ENCODE measurements at places on chromosomes 7 and 10. TPM values are rescaled to one million over a fixed set of nuclear protein-coding genes. Genes with fewer than 3 reads are reported as not detected.

- no peak overlapping the region for H3K4me3 ChIP-seq
- H3K4me1 ChIP-seq = no peaks in the 10 kb centered on the region
- DNase-seq = no peak
- no peaks in the 10 kb centered on the region for H3K27me3 ChIP-seq
- no peak overlapping the region for H3K27ac ChIP-seq
Observed at GRCh38 chr7:84536271-84536870, 341.8 kb upstream of the SEMA3A start.

DNA sequence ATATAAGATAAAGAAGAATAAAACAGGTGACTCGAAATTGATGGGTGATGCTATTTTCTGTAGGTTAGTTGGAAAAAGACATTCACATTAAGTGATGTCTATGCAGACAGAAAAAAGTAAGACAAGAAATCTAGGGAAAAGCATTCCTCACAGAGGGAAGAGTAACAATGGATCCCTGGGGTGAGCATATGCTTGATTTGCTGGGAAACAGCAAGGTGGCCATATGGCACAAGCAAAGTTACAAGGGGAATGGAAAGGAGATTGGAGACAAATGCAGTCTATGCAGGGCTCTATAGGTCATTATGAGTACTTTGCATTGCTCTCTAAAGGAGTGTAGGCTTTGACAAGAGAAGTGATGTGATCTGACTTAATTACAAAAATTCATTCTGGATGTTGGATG lies 90.9 kb upstream of the ZNF804B start:
- H3K27me3 ChIP-seq = no peaks in the 10 kb centered on the region
- no peak overlapping the region for H3K27ac ChIP-seq
- no peak overlapping the region for H3K4me3 ChIP-seq
- no peak for DNase-seq
- H3K4me1 ChIP-seq = peaks cover 6% of the 10 kb centered on the region
- H3K36me3 ChIP-seq = no peaks in the 10 kb centered on the region

DNA sequence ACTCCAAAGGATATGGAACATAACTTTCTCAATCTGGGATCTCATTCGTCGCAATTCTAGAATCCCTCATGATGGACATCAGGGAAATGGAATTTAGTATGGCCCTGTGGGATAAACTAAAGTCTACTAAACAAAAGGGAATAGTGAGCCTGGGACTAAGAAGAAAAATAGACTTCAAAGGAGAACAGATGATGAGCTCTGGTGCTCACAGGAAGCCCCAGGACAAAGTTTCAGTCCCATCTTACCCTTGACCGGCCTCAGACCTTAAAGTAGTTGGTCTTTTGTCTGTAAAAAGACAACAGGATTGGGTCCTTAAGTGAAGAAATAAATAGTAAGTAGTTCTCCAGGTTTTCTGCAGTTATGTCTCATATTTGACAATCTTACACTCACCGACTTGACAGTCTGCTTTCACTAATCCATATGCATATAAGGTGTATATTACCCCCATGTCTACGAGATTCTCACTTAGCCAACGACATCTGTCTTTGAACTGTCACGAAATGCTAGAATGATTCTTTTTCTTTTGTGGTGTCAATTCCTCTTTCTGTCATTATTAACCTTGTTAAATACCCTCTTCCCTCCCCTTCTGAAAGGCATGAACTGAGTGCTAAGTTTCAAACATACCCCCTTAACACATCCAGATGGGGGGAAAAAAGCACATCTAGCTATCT lies 10.9 kb upstream of the IKZF1 start:
- H3K4me3 ChIP-seq = no peak overlapping the region
- no peaks in the 10 kb centered on the region for H3K27me3 ChIP-seq
- H3K4me1 ChIP-seq = no peaks in the 10 kb centered on the region
- no peak for DNase-seq
- H3K36me3 ChIP-seq = no peaks in the 10 kb centered on the region
- no peak overlapping the region for H3K27ac ChIP-seq

DNA sequence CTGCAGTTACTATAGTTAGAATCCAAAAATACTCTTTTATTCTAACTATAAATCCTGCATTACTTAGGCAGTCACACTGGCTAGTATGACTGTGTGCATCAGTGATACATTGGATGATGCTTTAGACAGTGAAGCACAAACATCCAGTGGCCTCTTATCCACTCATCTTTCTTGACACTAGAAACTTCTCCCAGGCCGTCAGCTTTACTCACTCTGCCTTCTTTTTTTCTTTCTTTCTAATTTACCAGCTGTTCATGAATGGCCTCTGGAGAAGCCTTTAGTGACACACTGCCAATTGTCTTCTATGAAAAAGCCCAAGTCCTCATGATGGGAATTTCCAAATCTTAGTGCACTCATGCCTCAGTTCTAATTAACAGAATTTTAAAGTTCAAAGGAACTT lies 26.2 kb upstream of the C10orf90 start:
- no peaks in the 10 kb centered on the region for H3K36me3 ChIP-seq
- no peak overlapping the region for H3K4me3 ChIP-seq
- no peak for DNase-seq
- H3K27ac ChIP-seq = no peak overlapping the region
- no peaks in the 10 kb centered on the region for H3K4me1 ChIP-seq

- no peak for DNase-seq
- no peak overlapping the region for H3K4me3 ChIP-seq
- H3K36me3 ChIP-seq = no peaks in the 10 kb centered on the region
- no peak overlapping the region for H3K27ac ChIP-seq
- no peaks in the 10 kb centered on the region for H3K27me3 ChIP-seq
Observed at GRCh38 chr10:51596695-51597094, 102.7 kb downstream of the CSTF2T start.

- no peaks in the 10 kb centered on the region for H3K27me3 ChIP-seq
- no peaks in the 10 kb centered on the region for H3K4me1 ChIP-seq
- DNase-seq = no peak
- no peak overlapping the region for H3K4me3 ChIP-seq
Observed at GRCh38 chr10:86547296-86547695, 25.7 kb upstream of the WAPL start.

- H3K4me3 ChIP-seq = no peak overlapping the region
- no peaks in the 10 kb centered on the region for H3K36me3 ChIP-seq
- H3K4me1 ChIP-seq = no peaks in the 10 kb centered on the region
- H3K27ac ChIP-seq = no peak overlapping the region
- no peak for DNase-seq
Observed at GRCh38 chr7:135206941-135207391, 4.4 kb downstream of the WDR91 start.

- H3K4me3 ChIP-seq = no peak overlapping the region
- no peak for DNase-seq
- peaks cover 12% of the 10 kb centered on the region for H3K4me1 ChIP-seq
- no peaks in the 10 kb centered on the region for H3K36me3 ChIP-seq
Observed at GRCh38 chr10:103667356-103667755, 173.9 kb downstream of the NEURL1 start.

DNA sequence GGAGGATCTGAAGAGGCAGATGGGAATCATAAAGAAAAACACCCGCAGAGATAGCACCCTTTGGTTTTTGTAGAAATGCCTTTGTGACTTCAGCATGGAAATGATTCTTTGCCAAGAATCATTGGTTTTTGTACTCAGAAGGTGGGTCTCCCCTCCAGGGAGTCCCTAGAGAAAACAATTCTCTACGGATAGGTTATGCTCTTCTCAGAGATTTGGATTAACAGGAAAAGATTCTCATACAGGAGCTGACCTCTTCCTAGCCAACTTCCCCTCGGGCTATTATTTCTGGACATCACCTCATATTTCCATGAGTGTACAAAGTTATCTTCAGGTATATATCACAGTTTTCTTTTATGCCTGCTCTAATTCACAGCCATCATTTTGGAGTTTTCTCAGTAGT lies 274.2 kb upstream of the HABP2 start:
- no peak overlapping the region for H3K27ac ChIP-seq
- H3K27me3 ChIP-seq = no peaks in the 10 kb centered on the region

Gene MSRB2
- 9.6 TPM for total RNA-seq

Gene NUTM2D
- 1.5 TPM for total RNA-seq

Gene DLD
- total RNA-seq = 63.7 TPM

Gene HMX2
- 1.3 TPM for total RNA-seq

Gene HOXA5
- total RNA-seq = not detected

Gene MLXIPL
- 9.4 TPM for total RNA-seq
